NCI-H345 (cell line): ENCODE measurements at places on chromosomes 5 and 9.
A peak's percentile ranks its signal among the peaks of the same experiment; 100 is the strongest.

DNA sequence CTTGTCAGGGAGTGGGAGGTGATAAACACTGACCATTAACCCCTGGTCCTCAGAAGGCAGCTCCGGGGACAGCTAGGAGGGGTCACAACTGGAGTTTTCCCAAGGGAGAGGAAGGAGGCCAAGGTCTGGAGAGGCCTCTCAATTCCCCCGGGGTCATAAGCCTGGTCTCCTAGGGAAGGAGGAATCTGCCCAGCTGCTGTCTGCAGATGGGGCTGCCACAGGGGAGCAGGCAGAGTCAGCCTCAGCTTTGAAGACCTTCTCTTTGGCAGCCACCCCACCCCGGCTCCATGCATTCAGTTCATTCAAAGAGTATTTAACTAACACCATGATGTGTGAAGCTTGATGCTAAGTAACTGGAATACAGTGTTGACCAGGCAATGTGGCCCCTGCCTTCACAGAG, 74.6 kb upstream of the HSPA9 start:
- DNase-seq: no peak

- no peak for DNase-seq
Measured at GRCh38 chr5:168172760-168173223, 118.7 kb upstream of the WWC1 start.

DNA sequence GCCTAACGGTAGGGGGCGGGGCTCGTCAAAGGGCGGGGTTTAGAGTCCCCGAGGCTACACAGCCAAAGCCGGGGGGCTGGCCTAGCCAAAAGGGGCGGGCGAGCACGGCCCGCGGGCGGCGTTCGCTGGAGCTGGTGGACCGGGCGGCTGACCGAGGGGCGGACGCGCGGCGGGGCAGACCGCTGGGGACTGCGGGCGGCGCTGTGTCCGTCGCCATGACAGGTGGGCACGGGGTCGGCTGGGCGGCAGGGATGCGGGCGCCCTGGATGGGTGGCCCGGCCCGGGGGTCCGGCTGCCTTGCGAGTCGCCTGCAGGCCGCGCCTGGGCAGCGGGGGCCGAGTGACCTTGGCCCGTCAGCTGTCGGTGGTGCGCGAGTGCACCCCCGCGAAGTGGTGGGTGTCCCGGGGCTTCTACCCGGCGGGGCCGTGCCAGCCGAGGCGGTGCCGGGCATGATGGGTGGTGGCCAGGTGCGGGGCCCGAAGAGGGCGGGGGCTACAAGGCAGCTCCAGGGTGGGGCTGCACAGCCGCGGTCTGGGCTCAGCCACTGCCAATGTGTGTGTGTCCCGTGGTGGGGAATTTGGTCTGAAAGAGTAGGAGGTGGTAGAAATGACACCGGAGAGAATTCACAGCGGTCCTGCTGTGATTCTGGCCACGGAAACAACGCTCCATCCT, at the start of gene CARD19:
Gene CARD19 (plus strand): TSS at position 87 of the 672 bp plus-strand sequence. CDS start 129 bp downstream, at position 216.
- DNase-seq: peak; percentile 34

DNA sequence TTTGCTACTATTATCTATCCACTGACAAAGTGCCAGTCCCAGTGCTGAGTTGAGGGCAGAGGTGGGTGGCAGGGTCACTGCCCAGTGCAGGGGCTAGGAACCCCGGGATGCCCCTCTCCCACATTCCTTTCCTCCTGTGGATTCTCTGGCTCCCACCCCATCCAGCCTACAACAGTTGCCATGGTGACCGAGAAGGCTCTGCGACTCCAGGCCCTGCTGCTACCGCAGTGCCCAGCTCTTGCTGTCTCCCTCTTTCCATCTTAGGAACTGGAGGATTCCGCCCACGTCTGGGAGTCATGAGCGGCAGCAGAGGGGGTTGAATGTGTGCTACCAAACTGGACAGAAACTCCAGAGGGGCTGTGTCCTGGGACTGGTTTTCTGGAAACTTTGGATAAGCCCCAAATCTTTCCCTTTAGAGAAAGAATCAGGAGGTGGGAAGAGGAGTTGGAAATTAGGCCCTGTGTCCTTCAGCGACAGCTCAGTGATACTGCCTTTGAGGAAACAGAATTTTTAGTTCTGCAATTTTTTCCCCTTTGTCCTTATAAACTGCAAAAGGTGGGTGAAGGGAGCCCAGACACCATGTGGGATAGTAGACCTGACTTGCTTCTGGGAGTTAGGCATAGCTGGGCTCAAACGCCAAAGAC, 20.7 kb upstream of the C5orf47 start:
- DNase-seq: no peak

GRCh38 chr9:77783518-77783917, 135.4 kb upstream of the GNA14 start:
- no peak for DNase-seq

DNA sequence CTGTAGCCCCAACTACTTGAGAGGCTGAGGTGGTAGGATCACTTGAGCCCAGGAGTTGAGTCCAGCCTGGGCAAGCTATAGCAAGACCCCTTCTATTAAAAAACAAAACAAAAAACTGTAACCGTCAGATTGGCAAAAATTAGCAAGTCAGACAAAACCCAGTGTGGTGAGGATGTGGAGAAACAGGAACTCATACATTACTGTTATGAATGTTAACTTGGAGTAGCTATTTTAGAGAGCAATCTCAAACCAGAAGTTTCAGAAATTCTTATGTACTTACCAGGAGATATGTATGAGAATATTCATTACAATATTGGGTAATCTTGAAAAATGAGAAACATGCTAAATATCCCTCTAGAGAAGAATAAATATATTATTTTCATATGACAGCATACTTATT, 120.3 kb downstream of the INVS start:
- DNase-seq: no peak

GRCh38 chr9:91817493-91818224, 132.4 kb downstream of the ROR2 start:
- no peak for DNase-seq

DNA sequence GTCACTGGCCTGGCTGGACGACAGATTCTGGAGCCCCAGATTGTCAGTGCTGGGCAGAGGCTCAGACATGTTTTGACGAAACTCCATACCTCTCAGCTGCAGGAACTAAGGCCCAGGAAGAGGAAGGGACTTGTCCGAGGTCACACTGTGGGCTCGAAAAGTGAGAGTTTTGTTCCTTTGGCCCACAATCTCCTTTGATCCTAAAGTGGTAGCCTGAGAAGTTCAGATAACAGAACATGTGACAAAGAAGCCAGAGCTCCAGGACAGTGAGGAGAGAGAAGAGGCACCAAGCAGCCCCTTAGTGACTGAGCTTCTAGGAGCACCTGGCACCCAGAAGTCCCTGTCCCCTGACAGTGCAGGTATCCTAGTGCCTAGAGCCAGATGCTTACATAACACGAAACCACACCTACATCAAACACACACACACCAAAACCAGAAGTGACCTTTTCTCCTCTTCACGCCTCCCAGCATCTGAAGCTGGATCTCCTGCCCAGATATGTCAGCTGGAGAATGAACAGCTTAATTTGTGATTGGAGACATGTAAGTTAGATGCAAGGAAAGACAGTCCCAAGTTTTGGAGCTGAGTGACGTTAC, 88.9 kb downstream of the ADRB2 start:
- no peak for DNase-seq

DNA sequence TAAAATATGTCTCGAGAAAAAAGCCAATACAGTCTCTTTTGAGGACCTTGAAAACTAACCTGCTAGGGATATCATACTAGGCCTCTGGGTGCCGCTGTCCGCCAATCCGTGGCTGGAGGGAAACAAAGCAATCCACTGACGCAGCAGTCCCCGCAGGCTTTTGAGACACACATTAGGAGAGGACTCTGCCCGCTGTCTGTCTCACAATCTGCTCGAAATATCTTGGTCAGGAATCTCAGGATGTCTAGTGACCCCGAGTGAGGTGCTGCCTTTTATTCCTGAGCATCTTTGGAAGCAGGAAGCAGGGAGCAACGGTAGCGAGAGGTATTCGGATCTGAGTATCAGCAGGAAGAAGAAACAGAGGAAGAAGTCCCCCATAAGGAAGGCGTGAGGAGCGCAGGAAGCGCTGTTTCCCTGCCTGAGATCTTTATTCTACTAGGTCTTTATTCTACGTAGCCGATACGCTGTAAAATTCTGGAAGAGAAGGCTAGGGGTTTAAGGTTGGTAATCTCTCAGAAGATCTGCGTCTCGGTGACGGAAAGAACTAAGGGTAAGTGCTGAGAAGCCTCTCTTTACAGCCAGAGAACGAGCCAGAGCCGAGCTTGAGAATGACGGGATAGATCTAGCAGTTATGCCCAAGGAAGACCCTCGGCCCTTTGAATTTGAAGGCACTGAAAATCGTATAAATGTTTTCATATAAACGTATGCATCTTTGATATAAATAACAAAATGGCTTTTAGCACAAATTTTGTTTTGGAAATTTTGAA, 4.0 kb upstream of the PCDHGA1 start:
- peak; percentile 71 for DNase-seq

GRCh38 chr9:91452844-91453243, 29.2 kb upstream of the NFIL3 start:
- no peak for DNase-seq

- no peak for DNase-seq
Measured at GRCh38 chr5:151643388-151643787, 43.3 kb downstream of the SPARC start.

- DNase-seq: no peak
Measured at GRCh38 chr5:3179220-3179619, 416.4 kb upstream of the IRX1 start.

GRCh38 chr5:140631036-140631417, 1.9 kb downstream of the CD14 start:
- no peak for DNase-seq

GRCh38 chr9:20728493-20729220, 44.6 kb downstream of the FOCAD start:
- no peak for DNase-seq

DNA sequence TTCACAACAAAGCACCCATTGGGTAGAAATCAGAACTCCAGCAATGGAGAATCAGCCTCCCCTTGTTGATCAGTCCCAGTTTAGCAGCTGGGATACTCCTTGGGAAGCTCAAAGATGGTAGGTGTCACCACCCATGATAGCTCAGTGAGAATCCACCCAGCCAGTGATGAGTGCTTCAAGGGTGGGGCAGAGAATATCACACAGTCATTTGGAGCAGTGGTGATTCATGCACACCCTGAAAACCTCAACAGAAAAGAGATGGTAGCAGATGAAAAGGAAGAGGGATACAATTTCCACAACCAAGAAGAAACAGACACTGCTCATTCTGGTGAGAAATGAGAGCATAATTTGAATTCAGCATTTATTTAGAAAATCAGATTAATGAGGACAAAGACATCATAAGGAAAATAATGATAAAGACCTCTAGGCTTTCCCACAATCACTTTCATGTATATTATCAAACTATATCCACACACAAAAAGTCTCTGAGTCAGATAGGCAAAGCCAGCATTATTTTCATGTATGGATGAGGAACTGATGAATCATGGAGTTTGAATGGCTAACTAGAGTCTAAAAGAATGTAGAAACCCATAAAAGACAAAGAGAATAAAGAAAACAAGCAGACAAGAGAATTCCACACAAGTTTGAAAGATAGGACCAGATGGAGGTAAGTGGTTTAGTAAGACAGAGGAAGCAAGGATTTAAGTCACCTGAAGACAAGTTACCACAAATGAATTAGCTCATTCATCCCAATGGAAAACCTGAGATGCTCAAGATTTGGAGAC, 82.9 kb downstream of the FEM1C start:
- DNase-seq: no peak

GRCh38 chr5:77379558-77380061, 112.5 kb downstream of the WDR41 start:
- no peak for DNase-seq

- no peak for DNase-seq
Measured at GRCh38 chr5:95733107-95733665, 2.0 kb downstream of the RHOBTB3 start.

DNA sequence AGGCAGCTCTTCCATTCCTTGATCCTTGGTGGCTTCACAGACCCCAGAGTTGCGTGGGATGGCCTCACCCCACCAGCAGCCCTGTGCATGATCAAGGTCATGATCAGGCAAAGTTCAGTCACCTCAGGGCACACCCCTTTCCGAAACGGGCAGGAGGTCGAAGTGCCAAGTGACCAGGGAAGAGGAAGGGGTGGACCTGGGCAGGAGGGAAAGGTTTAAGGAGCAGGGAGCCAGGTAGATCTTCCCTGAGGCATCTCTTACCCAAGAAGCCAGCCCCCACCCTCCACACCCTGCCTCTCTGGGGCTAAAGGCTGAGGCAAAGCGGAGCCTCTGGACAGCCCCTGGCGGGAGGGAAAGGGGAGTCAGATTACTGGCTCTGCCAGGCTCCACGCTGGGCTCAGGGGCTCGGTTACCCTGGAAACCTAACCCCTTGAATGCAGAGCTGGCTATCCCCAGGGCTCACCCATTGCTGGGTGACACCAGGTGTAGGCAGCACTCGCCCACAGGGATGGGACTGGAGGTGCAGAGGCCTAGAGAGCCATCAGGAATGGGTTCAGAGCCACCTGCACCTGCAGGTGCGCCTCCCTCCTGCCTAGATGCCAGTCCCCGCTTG, 3.6 kb downstream of the MGAT4B start:
- peak; percentile 92 for DNase-seq

GRCh38 chr5:120817044-120817985, 353.2 kb downstream of the PRR16 start:
- DNase-seq: no peak
